NCI-H2029 treated with DMSO at 0.1 percent for 48 hours (cell line): ENCODE measurements at places on chromosomes 6 and 20.

GRCh38 chr6:39812853-39813533 lies 20.8 kb downstream of the DAAM2 start:
- DNase-seq = peak; percentile 86

- DNase-seq = no peak
Observed at GRCh38 chr20:33992145-33992922, 1.4 kb upstream of the RALY start.

DNA sequence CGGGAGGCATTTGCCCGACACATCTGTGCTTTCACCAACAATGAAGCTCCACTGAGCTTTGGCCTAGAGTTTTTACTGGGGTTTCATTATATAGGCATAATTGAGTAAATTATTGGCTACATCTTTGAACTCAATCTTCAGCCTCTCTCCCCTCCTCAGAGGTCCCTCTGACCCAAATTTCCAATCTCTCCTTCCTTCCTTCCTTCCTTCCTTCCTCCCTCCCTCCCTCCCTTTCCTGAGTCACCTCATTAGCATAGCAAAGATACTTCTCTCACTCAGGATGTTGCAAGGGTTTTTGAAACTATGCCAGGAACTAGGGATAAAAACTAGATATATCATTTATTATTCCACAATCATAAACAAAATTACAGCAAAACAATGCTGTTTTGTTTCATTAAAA lies 238.2 kb upstream of the PRND start:
- no peak for DNase-seq

GRCh38 chr6:12729467-12729866 lies 12.9 kb downstream of the PHACTR1 start:
- DNase-seq = no peak

DNA sequence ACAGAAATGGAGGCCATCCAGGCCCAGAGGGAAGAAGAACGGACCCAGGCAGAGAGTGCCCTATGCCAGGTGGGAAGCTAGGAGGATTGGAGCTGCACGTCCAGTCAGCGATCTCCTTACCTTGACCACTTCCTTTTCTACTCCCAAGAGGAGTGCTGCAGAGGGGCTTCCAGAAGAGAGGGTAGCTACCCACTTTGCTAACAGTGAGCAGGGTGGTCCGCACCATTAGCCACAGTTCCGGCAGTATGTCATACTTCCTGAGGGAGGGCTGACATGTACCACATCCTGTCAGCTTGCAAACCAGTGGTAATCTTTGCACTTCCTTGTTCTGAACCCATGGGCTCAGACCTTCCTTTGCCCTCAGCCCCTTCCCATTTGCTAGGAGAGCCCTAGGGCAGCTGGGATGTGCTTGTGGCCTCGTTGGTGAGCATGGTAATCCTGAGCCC lies 35.4 kb downstream of the CEP250 start:
- DNase-seq = no peak

DNA sequence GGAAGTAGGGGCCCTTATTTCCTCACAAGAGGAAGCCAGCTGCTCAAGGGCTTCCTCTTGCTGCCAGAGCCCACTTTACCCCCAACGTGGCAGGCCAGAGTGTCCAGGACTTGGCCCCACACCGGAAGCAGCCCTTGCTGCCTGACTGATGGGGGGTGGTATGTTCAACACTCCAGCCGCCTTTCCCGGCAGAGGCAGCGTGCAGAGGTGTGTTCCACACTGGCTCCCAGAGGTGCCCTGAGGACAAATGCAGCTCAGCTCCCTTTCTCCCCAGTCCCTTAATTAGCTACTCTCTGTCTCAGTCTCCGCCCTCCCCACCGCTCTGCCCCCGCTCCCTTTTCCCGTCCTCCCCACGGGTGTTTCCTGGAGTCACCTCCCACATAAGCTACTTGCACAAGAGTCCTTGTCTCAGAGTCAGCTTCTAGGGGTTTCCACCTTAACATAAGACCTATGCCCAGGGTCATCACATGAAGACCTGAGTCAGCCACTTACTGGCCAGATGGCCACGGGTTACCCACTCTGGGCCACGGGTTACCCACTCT lies 61.7 kb upstream of the SHLD1 start:
- DNase-seq = no peak
